ENCODE measurements at places on chromosomes 3 and 15.

DNA sequence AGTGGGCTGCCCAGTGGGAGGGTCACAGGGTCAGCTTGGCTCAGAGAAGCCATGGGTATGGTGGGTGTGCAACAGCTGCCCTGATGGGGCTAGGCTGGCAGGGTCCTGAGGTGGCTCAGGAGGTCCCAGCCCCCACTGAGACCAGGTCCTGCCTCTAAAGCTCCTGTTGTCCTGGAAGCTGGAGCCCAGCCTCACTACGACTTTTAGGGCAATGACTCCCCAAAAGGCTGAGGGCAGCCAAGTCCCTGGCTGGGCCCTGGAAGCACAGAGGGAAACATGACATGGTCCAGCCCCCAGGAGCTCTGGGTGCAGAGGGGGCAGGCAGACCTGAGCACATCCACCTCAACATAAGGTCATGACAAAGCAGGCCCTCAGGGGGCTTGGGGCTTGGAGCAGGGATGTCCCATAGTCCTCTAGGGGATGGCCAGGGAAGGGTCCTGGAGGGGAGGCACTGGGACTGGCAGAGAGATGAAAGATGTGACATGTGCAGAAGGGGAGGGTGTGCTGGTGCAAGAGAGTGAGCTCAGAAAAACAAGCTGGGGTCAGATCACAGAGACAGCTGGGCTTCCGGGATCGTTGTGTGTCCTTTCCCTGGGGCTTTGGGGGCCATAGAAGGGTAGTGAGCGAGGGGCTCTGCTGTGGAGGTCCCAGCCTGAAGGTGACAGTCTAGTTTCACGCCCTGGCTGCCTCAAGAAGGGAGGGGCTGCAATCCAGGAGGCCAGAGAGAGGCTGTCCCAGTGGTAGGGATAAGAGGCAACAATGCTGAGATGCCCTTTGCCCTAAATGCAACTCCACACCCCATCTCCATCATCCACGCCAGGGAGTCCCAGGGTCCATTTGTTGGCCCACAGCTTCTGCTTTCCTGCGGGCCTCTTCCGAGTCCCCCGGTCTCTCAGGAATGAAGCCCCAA is 639 bp upstream of the ITIH3 start:
- DNase-seq: no peak
- H3K27me3 ChIP-seq: no peaks in the 10 kb centered on the region
- no peak overlapping the region for H3K27ac ChIP-seq
- H3K4me3 ChIP-seq: no peak overlapping the region
- no peaks in the 10 kb centered on the region for H3K4me1 ChIP-seq

GRCh38 chr3:46298871-46299607 is 54.9 kb upstream of the CCR2 start:
- no peaks in the 10 kb centered on the region for H3K27me3 ChIP-seq
- H3K4me1 ChIP-seq: no peaks in the 10 kb centered on the region
- H3K4me3 ChIP-seq: no peak overlapping the region
- DNase-seq: no peak
- no peak overlapping the region for H3K27ac ChIP-seq
- no peaks in the 10 kb centered on the region for H3K36me3 ChIP-seq

DNA sequence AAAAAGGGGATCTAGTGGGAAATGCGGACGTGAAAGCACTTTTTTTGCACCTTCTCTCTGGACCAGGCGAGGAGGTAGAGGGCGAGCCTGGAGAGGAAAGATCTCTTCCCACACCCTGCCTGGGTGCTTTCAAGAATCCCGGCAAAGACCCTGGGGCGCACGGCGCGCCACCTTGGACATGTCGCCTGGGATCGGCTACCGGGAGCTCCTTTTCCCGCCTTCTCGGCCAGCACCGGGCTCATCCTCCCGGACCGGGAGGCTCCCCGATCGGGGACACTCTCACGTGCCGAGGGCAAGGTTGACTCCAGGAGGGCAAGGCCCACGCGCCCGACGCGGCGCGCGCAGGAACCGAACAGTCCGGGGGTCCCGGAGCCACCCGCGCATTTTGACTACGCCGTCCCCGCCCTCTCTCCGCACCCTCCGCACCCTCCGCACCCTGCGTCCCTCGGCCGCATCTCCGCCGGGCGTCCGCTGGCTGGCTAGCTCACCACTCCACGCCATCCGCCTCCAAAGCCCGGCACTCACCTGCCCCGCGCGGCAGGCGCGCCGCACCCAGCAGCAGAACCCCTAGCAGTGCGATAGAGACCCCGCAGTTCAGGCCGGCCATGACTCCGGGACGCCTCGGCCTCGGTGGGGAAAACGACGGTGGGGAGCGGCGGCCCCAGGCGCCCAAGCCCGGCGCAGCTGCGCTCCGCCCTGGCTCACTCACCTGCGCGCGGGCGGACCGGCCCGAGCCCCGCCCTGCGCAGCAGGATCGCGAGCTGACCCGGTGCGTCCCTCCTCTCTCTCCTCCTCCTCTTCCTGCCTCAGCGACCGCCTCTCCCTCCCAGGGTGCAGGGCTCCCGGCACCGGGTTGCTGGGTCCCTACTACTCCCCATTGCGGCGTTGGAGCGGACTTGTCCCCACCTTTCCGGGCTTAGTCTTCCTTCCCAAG is at the start of gene CDCP1:
Gene CDCP1, minus strand, starts transcription at position 698 of the 934 bp plus-strand sequence. Its CDS starts 91 bp downstream, at position 607.
- no peak for DNase-seq
- H3K4me3 ChIP-seq: peak within 1 kb of the TSS; percentile 67
- H3K27ac ChIP-seq: no peak within 1 kb of the TSS

DNA sequence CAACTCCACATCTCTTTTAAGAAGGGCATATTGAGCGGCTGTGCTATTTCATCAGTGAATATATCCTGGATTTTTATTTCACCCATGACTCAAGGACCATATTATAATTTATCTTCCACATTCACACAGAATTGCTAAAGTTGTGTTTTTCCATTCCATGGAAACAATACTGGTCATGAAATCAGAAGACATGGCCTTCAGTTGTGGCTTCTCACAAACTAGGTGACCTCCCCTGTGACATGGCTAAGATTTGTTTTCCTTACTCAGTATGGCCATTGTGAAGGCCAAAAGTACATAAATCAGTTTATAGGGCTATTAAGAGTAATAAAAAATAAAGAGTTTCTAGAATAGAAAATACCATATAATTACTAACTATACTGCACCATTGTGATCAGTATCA is 415.6 kb downstream of the OXSM start:
- no peaks in the 10 kb centered on the region for H3K36me3 ChIP-seq
- H3K27me3 ChIP-seq: no peaks in the 10 kb centered on the region
- no peak for DNase-seq
- H3K27ac ChIP-seq: no peak overlapping the region
- no peaks in the 10 kb centered on the region for H3K4me1 ChIP-seq

DNA sequence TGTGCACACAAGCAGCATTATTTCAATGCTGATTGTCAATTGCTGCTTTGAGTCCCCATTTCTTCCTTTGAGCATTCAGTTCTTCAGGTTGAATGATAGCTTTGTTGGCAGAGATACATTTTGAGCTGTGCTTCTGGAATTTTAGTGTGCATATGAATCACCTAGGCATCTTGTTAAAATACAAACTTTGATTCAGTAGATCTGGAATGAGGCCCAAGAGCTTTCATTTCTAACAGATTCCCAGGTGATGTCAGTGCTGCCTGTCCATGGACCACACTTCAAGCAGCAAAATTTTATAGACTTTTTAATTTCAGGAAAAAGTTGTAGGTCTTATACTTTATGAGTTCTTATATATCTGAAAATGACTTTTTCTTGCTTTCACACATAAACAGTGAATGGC is 131.1 kb downstream of the ADAMTSL3 start:
- no peaks in the 10 kb centered on the region for H3K36me3 ChIP-seq
- H3K27ac ChIP-seq: no peak overlapping the region
- DNase-seq: no peak
- H3K27me3 ChIP-seq: no peaks in the 10 kb centered on the region
- no peaks in the 10 kb centered on the region for H3K4me1 ChIP-seq
- no peak overlapping the region for H3K4me3 ChIP-seq

DNA sequence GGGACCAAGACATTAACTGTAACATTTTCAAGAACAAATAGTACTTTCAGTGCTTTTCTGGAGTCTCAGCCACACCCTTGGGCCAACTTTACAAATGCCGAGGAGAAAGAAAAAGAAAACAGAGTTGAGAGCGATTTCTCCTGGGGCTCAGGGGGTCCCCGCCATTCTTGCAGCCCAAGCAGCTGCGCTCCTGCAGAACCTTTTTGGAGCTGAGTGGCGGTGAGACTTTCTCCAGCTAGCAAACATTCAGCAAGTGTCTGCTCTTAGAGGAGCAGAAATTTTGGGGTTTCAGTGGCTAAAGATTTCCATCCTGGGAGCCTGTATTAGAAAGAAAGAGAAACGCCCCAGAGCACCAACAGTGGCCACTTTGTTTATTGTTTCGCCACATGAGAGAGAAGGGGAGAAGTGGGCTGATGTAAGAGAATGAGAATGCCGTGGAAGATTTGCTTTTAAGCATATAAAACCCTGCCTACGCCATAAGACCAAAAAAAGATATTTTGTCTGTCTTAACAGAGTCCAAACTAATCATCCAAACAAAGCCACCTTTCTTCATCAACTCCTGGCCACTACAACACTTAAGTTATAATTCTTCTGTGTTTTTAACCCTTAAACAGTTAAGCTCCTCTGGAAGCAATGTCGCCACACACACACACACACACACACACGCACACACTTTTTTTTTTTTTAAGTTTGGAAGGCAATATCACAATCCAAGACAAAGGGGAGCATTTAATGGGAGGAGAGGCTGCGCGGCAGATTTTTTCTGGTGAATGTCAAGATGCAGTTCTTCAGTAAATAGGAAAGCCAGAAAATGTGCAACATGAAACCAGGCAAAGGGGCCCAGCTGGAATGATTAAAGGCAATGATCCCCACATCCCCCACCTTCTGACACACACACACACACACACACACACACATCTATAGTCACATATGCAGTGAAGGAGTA is 19.2 kb downstream of the EID1 start:
- no peaks in the 10 kb centered on the region for H3K4me1 ChIP-seq
- peak overlapping the region; percentile 10 for H3K4me3 ChIP-seq
- H3K36me3 ChIP-seq: no peaks in the 10 kb centered on the region
- no peak for DNase-seq
- H3K27ac ChIP-seq: no peak overlapping the region
- H3K27me3 ChIP-seq: no peaks in the 10 kb centered on the region

GRCh38 chr3:145623349-145623748 is 537.6 kb downstream of the PLOD2 start:
- H3K27me3 ChIP-seq: no peaks in the 10 kb centered on the region
- no peak for DNase-seq
- no peaks in the 10 kb centered on the region for H3K4me1 ChIP-seq
- no peak overlapping the region for H3K4me3 ChIP-seq

- no peak overlapping the region for H3K27ac ChIP-seq
- H3K4me1 ChIP-seq: no peaks in the 10 kb centered on the region
- no peaks in the 10 kb centered on the region for H3K27me3 ChIP-seq
- H3K4me3 ChIP-seq: no peak overlapping the region
Measured at GRCh38 chr15:96586901-96587300, 256.4 kb downstream of the NR2F2 start.

- no peak for DNase-seq
- no peaks in the 10 kb centered on the region for H3K36me3 ChIP-seq
- no peak overlapping the region for H3K4me3 ChIP-seq
- no peak overlapping the region for H3K27ac ChIP-seq
- H3K27me3 ChIP-seq: no peaks in the 10 kb centered on the region
Measured at GRCh38 chr3:24614359-24614758, 119.7 kb upstream of the THRB start.

DNA sequence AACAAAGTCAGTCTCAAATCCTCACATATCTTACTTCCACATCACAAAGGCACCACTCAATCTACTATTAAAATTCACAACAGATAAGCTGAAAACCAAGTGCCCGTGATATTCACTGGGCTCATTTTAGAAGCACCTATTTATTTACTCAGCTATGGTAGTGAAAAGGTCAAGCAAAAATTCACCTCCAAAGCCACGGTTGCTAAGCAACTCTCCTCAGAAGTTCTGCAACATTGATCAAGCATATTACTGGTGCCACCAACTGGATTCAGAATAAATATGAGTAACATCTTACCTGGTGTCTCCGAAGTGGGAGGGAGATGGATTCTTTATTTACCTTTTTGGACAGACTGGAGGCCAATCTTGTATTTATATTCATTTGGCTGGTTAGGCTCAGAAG is 714.8 kb downstream of the FHIT start:
- H3K27ac ChIP-seq: no peak overlapping the region
- DNase-seq: no peak
- no peaks in the 10 kb centered on the region for H3K36me3 ChIP-seq
- no peaks in the 10 kb centered on the region for H3K27me3 ChIP-seq
- no peaks in the 10 kb centered on the region for H3K4me1 ChIP-seq

DNA sequence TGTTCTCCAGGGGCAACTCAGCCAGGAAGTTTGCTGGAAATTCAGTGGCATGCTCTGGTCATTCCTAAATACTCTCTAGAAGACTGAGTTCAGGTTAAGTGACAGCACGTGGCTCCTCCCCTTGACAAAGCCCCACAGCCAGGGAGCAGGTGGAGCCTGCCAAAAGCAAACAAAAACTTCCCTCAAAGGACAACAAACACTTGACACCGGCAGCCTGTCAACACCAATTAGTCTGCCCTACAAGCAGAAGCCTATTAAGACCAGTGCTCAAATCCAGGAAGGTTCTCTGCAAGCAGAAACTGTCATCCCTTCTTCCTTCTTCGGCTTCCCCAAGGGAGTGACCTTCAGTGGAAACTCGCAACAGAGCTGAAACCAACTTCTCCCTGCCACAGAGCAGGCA is 5.0 kb downstream of the MEX3B start:
- no peak overlapping the region for H3K27ac ChIP-seq
- DNase-seq: no peak
- no peaks in the 10 kb centered on the region for H3K27me3 ChIP-seq
- H3K4me3 ChIP-seq: no peak overlapping the region
- peaks cover 13% of the 10 kb centered on the region for H3K36me3 ChIP-seq

DNA sequence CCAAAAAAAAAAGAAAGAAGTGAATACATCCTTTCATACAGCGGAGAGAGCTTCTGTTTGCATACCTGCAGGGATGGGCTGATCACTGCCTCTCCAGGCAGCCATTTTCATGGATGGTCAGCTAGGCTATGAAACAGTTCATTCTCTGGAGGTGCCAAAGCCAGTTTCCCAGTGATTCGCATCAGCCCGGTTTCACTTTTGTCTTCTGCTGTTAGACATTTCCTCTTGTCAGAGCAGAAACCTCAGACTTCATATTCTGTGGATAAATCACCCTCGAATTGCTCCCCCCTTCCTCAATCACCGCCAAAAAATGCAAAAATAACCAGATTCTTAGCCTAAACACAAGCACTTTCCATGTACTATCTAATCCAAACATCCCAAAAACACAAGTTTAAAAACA is 225.6 kb downstream of the ADAMTS9 start:
- H3K4me3 ChIP-seq: no peak overlapping the region
- no peak overlapping the region for H3K27ac ChIP-seq
- no peaks in the 10 kb centered on the region for H3K36me3 ChIP-seq
- H3K4me1 ChIP-seq: no peaks in the 10 kb centered on the region
- H3K27me3 ChIP-seq: no peaks in the 10 kb centered on the region
- DNase-seq: no peak

Data from psoas muscle (tissue), 8 donors.